ENCODE measurements at places on chromosomes 1 and 21. TPM values are rescaled to one million over a fixed set of nuclear protein-coding genes. Genes with fewer than 3 reads are reported as not detected.

The KRTAP19-1 gene
- not detected for total RNA-seq

The MAP3K7CL gene
- 3.9 TPM for total RNA-seq

The CYP4A22 gene
- not detected for total RNA-seq

The CIART gene
- total RNA-seq: 4.8 TPM

The ADGRL4 gene
- total RNA-seq: 92.6 TPM

The OR2L3 gene
- not detected for total RNA-seq

The CNKSR1 gene
- 0.30 TPM for total RNA-seq

The S100A7A gene
- total RNA-seq: not detected

The DMRTA2 gene
- total RNA-seq: 0.05 TPM

The CCDC185 gene
- not detected for total RNA-seq

The KLHDC9 gene
- 1.5 TPM for total RNA-seq

The MX2 gene
- 5.3 TPM for total RNA-seq

Data from smooth muscle cell of the umbilical artery (primary cell).